ENCODE measurements at places on chromosomes 2 and 18.

GRCh38 chr2:98896416-98896815 is 39.6 kb downstream of the CRACDL start:
- no peaks in the 10 kb centered on the region for H3K27me3 ChIP-seq
- H3K4me3 ChIP-seq: no peak overlapping the region
- no peaks in the 10 kb centered on the region for H3K4me1 ChIP-seq
- DNase-seq: no peak
- no peaks in the 10 kb centered on the region for H3K36me3 ChIP-seq

- no peak overlapping the region for H3K4me3 ChIP-seq
- DNase-seq: no peak
- no peak overlapping the region for H3K27ac ChIP-seq
- H3K4me1 ChIP-seq: no peaks in the 10 kb centered on the region
Measured at GRCh38 chr2:8479298-8479697, 202.6 kb upstream of the ID2 start.

DNA sequence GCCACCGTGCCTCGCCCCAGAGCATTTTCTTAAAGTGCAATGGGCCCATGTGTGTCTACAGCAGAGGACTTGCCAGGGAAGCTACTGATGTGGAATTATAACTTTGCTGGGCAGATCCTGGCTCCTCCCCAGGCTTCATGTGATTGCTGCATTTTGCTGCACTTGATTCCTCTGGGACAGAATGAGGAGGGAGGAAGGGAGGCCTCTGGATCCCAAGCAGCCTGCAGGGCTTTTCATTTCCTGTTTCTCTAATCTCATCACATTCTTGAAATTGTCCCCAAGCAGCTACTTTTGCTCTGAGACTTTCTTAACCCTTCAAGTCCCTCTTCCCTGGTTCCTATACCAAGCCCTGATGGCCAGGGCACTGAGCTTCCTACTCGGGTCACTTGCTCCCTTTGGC is 134.4 kb upstream of the SEC11C start:
- H3K4me1 ChIP-seq: peaks cover 48% of the 10 kb centered on the region
- no peaks in the 10 kb centered on the region for H3K27me3 ChIP-seq
- H3K27ac ChIP-seq: peak overlapping the region; percentile 95
- H3K36me3 ChIP-seq: no peaks in the 10 kb centered on the region

DNA sequence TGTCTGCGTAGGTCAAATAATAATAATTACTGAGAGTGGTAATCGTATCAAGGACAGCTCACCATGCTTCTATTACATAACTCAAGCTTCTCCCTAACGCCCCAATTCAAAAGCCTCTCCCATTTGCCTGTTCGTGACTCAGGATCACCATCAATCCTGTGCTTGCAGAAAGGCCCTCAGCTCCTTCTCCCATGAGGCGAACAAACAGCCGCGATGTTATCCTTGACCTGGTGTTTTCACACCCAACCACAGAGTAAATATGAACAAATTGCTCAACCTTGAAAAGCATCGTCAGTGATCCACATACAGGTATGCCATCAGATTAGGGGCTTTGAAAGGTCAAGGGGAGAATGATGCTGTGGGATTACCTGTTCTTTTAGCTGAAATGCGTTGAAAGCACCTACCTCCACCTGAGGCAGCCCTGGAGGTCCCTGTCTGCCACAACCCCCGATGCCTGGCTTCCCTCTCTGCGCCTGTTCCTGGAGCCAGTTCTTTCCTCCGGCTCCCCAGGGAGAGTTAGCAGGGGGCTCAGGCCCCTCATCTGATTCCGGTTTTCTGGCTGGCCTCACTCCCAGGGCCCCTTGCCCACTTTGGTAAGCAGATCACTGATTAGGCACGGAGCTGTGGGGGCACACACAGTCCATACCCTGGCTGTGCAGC is 39.1 kb upstream of the ODC1 start:
- no peak for DNase-seq

- no peaks in the 10 kb centered on the region for H3K4me1 ChIP-seq
- no peaks in the 10 kb centered on the region for H3K36me3 ChIP-seq
- H3K27me3 ChIP-seq: no peaks in the 10 kb centered on the region
- no peak overlapping the region for H3K4me3 ChIP-seq
- DNase-seq: no peak
Measured at GRCh38 chr18:61086657-61087056, 246.6 kb upstream of the CDH20 start.

DNA sequence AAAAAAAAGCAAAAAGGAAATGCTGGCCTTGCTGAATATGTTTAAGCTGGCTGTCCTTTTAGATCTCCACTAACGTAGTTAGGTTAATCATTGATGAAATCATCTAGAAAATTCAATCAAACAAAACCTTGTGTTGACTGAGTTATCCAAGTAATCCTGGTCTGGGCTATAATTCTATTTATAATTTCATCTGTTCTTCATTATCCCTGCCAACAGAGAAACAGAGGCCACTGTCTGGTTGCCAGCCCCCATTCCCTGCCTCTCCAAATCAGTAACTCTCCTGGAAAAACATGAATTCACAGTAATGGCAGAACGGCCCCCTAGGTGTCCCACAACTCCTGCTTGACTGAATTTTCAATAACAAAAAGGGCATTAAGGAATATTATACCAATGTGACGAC is 24.6 kb downstream of the DOCK10 start:
- no peaks in the 10 kb centered on the region for H3K27me3 ChIP-seq
- no peak for DNase-seq
- no peaks in the 10 kb centered on the region for H3K36me3 ChIP-seq

DNA sequence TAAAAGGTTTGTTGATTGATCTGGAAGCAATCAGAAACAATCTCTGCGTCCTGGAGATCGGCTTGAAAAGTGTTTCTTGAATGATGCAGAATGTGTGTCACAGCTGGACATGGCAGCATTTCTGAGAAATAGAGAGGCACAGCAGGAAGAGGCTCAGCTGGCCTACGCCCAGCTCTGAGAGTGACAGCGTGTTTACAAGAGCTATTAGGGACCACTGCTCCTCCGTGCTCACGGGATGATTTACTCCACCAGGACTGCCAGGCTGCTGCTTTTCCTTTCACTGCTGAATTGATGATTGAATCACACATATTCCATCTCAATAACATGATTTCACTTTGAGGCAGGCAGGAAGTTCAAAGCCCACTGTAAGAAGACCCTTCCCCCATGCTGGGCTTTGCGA is 62.8 kb downstream of the GALNT14 start:
- H3K27ac ChIP-seq: no peak overlapping the region
- no peak overlapping the region for H3K4me3 ChIP-seq
- H3K27me3 ChIP-seq: no peaks in the 10 kb centered on the region
- no peaks in the 10 kb centered on the region for H3K36me3 ChIP-seq
- DNase-seq: no peak

- H3K36me3 ChIP-seq: no peaks in the 10 kb centered on the region
- no peaks in the 10 kb centered on the region for H3K4me1 ChIP-seq
- no peak overlapping the region for H3K4me3 ChIP-seq
- DNase-seq: no peak
Measured at GRCh38 chr18:55566456-55566935, 21.5 kb downstream of the TCF4 start.

DNA sequence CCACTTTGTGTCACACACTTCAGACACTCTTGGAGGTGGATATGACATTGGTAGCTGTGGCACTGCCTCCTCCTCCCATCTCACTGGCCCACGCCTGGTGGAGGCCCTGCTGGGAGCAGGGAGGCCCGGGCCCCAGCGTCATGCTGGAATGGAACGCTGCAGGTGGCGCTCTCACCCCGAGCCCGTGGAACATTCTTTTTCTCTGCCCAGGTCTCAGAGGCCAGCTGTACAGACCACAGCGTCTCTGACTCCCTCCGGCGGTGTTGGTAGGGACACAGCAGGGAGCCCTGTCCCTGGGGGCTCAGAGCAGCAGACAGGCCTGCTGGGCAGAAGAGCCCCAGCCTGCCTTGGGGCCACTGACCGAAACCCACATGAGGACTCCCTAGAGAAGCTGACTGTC is 218.1 kb downstream of the TWIST2 start:
- H3K36me3 ChIP-seq: peaks cover 46% of the 10 kb centered on the region
- DNase-seq: no peak
- no peaks in the 10 kb centered on the region for H3K27me3 ChIP-seq

DNA sequence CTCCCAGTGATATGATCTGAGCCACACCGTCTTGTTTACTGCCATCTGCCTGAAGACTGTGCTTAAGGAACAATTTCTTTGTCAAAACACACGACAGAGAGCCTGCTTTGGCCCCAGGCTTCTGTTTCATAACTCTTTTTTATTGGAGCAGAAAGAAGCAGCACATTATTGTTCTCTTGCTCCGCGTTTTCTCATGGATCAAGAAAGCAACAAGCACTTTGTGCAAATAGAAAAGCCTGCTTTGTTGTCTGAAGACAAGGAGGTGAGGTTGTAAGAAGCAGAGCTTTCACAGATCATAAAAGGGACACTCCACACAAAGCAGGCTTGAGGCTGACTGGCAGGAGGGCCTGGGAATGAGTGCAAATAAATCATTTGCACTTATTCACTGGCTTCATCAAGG is 118.3 kb upstream of the FAM136A start:
- no peak for DNase-seq
- H3K4me1 ChIP-seq: no peaks in the 10 kb centered on the region
- H3K36me3 ChIP-seq: no peaks in the 10 kb centered on the region
- no peak overlapping the region for H3K4me3 ChIP-seq
- H3K27ac ChIP-seq: no peak overlapping the region
- no peaks in the 10 kb centered on the region for H3K27me3 ChIP-seq

GRCh38 chr2:119387381-119388129 is 20.8 kb downstream of the DBI start:
- H3K36me3 ChIP-seq: no peaks in the 10 kb centered on the region
- DNase-seq: no peak
- H3K4me1 ChIP-seq: peaks cover 3% of the 10 kb centered on the region
- H3K4me3 ChIP-seq: no peak overlapping the region
- H3K27ac ChIP-seq: peak overlapping the region; percentile 23

GRCh38 chr18:55582325-55582724 is 5.7 kb downstream of the TCF4 start:
- DNase-seq: no peak
- peaks cover 2% of the 10 kb centered on the region for H3K36me3 ChIP-seq
- H3K4me3 ChIP-seq: no peak overlapping the region
- peaks cover 25% of the 10 kb centered on the region for H3K4me1 ChIP-seq
- H3K27me3 ChIP-seq: no peaks in the 10 kb centered on the region

GRCh38 chr18:74562775-74563174 is 28.5 kb downstream of the CNDP1 start:
- H3K27me3 ChIP-seq: no peaks in the 10 kb centered on the region
- DNase-seq: no peak
- H3K27ac ChIP-seq: no peak overlapping the region
- no peaks in the 10 kb centered on the region for H3K36me3 ChIP-seq
- no peaks in the 10 kb centered on the region for H3K4me1 ChIP-seq

DNA sequence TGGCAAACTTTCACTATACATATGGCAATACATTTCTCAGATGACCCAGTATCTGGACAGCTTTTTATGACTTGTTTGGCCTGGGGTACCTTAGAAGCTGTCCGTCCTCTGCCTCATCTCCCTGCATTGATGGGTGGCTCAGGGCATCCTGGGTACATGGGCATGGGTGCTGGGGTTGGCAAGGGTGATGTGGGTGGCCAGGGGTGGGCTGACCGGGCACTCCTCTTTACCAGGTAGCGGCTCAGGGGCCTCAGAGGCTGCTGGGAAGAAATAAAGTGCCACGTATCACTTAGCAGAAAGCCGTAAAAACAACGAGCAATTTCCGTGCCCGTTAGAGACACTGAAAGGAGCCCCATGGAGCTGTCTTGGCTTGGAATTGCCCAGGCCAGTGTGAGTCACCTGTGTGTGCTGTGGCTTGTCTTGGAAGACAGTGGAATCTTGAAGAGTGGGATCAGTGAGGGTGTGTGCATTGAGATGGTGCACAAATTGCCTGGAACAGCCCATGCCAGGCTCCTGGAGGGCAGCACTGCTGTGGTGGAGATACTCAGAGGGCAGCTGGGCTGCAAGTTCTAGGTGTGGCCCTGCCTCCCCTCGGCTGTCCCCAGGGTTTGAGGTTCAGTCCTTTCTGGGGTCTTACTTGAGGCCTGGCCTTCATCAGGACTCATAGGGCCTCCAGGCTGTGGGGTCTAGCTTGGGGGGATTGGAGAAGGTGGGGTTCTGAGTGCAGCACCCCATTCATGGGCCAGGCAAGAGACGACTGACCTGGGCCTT is 88.8 kb downstream of the FHOD3 start:
- H3K27ac ChIP-seq: no peak overlapping the region
- no peak for DNase-seq
- H3K36me3 ChIP-seq: no peaks in the 10 kb centered on the region
- peaks cover 23% of the 10 kb centered on the region for H3K4me1 ChIP-seq
- H3K4me3 ChIP-seq: no peak overlapping the region

DNA sequence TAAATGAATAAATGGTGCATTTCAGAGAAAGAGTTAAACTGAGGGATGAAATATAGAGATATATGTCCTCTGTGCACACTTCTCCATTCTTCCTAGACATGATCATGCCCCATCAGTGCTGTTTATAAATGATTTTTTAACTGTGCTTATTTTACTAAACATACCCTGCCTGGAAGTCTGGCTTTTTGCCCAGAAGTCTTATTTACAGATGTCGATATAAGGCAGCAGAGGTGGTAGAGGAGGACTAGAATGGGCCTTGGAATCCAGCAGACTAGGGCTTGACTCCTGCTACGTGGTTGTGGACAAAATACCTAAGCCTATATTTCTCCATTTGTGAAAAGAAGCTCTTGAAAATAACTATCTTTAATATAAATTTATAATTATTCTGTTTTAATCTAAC is 355.5 kb downstream of the RAD51AP2 start:
- H3K4me3 ChIP-seq: no peak overlapping the region
- no peaks in the 10 kb centered on the region for H3K27me3 ChIP-seq
- DNase-seq: no peak
- no peak overlapping the region for H3K27ac ChIP-seq

DNA sequence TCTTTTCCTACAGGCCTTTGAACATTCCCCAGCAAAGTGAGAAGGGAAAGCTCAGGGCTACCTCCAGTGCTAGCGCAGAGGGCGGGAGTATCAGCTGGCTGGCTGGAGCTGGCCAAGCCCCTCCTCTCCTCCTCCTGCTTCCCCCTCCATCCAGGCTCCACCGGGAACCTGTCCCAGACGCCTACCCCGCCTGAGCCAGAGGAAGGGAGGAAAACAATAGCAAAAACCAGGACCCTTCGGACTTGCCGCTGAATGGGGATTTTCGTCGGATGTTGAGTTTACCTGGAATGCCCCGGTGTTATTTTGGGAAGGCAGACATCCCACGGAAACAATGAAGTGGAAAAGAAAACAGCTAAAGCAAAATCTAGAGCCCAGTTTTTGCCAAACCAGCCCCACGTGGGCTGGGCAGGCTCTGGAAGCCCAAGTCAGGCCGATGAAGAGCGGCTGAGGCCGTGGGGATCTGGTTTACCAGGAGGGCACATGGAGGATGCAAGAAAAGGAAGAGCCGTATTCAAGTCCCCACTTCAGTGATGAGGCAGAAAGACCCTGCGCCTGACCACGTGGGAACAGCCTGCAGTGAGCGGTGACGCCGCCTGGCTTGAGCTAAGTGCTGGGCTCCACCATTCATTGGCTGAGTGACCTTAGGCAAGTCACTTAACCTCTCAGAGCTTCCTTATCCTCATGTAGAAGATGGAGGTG is 100.4 kb upstream of the LCLAT1 start:
- H3K27me3 ChIP-seq: no peaks in the 10 kb centered on the region
- peak overlapping the region; percentile 51 for H3K4me3 ChIP-seq
- no peaks in the 10 kb centered on the region for H3K36me3 ChIP-seq
- H3K27ac ChIP-seq: peak overlapping the region; percentile 91
- DNase-seq: peak; percentile 41

GRCh38 chr18:21458310-21458709 is 142.2 kb downstream of the ESCO1 start:
- H3K27ac ChIP-seq: peak overlapping the region; percentile 80

- H3K27me3 ChIP-seq: no peaks in the 10 kb centered on the region
- H3K36me3 ChIP-seq: no peaks in the 10 kb centered on the region
- DNase-seq: no peak
Measured at GRCh38 chr2:201840726-201841125, 34.4 kb downstream of the CDK15 start.

All from thoracic aorta (tissue), 2 donors.